A673 (cell line): ENCODE measurements at places on chromosomes 5 and 9.

DNA sequence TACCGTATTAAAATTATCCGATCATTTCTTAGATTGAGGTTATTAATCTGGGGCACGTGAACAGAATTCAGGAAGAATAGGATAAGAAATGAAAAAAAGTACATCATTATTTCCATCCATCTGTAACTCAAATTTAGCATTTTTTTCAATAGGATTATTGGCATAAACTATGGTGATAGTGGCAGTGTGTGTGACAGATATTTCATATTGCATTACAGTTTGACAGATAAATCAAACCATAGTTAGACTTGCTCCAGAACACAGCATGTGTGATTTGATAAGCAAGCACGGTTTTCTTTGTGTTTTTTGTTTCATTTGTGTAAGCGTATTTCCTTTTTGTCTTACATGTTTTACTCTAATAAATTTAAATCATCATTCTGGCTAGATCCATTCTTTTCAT lies 155.0 kb downstream of the CDH9 start:
- no peak for DNase-seq

GRCh38 chr5:67059744-67060490 lies 136.7 kb downstream of the CD180 start:
- no peak for DNase-seq

GRCh38 chr5:126497506-126497905 lies 74.3 kb downstream of the GRAMD2B start:
- DNase-seq = no peak

- DNase-seq = no peak
Measured at GRCh38 chr9:115517335-115518075, 399.5 kb upstream of the TNC start.

DNA sequence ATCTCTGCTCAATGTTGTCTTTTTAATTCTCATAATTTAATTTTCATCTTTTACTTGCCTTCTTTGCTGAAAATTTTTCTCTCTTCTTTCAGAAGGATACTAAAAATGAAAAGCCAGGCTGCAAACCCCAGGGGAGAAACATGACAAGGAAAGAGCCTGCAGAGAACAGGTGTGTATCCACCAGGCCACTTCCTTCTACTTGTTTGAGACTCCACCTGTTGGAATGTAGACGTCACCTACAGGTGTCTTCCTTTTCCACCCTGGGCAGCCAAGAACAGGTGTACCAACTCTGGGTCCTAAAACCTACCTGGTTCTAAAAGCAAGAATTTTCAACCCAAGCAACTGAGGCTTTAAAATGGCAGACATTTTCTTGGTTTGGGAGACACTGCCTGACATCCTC lies 166.8 kb downstream of the ATP10B start:
- no peak for DNase-seq

GRCh38 chr9:97675655-97676054 lies 21.5 kb downstream of the XPA start:
- no peak for DNase-seq

DNA sequence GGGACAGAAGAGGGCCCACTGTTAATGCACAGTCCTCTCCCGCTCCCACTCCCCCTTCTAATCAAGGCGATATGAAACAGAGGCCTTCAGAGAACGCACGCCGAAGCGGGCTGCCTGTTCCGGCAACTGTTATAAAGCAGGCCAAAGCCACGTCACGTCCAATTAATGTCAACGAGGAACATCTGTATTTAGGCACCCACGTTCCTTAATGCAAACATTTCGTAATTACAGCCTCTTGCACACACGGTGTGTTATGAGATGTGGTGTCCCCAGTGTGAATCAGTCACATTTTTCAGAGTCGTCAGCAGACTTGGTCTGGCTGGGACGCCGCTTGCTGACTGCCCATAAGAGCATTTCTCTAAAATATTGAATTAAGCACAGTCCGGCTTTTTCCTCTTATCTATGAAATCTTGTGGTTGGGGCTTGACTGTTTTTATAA lies 339.0 kb downstream of the NSG2 start:
- no peak for DNase-seq

DNA sequence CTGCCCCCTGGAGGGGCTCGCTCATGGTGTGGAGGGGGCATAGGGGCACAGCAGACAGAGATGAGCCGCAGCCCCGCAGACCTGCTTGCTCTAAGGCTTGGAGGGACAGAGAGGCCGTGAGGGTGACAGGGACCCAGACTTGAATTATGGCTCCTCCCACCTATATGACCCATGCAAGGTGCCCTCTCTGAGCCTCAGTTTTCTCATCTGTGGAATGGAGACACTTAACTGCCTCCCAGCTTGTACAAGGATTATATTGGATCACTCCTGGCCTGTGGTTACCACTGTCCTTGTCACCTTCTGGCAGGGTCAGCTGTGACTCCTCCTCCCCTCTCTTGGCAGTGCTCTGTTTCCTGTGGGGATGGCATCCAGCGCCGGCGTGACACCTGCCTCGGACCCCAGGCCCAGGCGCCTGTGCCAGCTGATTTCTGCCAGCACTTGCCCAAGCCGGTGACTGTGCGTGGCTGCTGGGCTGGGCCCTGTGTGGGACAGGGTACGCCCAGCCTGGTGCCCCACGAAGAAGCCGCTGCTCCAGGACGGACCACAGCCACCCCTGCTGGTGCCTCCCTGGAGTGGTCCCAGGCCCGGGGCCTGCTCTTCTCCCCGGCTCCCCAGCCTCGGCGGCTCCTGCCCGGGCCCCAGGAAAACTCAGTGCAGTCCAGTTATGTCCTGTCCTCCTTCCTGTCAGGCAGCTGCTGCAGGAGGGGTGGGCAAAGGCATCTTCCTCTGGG lies 4.7 kb upstream of the CACFD1 start:
- DNase-seq = no peak

DNA sequence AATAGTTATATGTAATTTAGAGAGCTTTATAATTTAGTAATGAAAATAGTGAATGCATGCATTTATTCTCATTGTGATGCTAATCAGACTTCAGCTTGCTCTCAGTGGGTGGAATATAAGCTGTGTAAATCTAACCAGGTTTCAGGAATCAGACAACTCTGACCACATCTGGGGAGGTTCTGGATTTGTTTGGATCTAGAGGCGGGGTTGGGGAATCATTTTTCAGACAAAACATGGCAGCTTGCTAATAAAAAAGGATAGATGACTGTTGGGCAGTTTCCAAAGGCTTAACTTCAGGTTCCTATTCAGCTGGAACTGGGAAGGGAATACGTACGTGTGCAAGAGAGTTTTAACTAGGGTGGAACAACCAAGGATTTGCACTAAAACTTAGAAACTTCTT lies 43.2 kb upstream of the MAMDC2 start:
- DNase-seq = no peak
